SHP77 treated with DMSO at 0.1 percent for 48 hours (cell line): ENCODE measurements at places on chromosomes 4 and X.
A peak's percentile ranks its signal among the peaks of the same experiment; 100 is the strongest.

DNA sequence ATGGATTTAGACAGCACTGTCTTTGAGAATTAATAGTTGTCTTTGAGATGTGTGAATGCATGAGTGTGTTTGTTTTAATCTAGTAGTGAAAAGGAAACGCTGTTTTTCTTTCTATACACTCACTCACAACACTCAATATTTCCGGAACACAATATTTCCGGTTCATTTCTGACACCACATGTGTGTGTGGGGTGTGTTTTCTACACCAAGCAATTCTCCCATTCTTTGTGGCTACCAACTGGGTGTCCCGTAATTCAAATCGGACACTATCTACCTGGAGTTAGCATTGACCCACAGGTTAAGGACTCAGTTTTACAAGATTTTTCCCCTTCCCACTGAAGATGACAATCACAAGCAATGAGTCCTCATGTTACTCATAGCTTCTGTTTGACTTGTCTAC is 113.9 kb downstream of the SNCA start:
- no peak for DNase-seq

- DNase-seq = no peak
Observed at GRCh38 chr4:8105306-8106100, 53.1 kb downstream of the ABLIM2 start.

GRCh38 chr4:91108751-91109150 is 981.6 kb downstream of the CCSER1 start:
- DNase-seq = no peak

DNA sequence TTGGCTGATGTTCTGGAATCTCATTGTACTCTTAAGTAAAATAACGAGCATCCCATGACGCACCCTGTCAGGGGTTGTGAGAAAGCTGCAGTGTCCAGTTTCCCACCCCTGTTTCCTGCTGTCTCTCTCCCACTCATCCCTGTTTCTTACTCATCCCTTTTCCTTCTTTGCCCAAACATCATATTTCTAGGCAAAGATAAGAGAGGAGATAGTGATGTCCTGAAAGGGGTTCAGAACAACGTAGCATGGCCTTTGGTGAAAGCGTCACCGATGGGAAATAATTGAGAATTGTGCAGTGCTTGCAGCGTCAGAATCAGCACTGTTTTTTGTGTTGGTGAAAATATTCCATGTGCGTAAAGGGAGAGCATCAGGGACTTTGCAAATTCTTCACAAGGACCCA is 23.5 kb upstream of the TMEM165 start:
- DNase-seq = no peak

DNA sequence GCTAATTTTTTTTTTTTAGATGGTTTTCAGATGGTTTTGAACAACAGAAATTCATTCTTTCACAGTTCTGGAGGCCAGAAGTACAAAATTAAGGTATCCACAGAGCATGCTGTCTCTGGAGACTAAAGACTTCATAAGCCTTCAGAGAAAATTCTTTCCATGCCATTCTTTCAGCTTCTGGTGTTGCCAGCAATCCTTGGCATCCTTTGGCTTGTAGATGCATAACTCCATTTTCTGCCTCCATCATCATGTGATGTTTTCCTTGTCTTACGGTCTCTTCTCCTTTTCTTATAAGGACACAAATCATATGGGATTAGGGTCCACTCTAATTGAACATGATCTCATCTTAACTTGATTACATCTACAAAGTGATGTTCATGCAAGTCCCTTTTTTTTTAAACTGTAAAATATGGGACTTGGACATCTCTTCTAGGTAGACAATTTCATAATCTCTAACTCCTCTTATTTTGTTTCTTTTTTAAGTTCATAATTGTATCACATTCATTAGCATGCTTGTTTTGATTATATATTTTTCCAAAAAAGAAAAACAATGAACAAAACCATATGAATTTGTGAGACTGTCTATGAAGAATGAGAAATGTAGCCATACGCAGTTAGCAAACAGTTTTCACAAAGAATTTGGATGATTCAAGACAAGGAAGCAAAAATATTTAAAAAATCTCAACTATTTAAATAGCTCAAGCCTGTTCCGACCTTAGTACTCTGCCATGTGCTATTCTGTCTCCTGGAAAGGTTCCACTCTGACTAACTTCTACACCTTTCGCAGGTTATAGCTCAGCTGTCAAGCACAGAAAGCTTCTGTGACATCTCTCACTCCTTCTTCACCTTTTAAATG is 53.1 kb upstream of the GIMD1 start:
- DNase-seq = no peak

DNA sequence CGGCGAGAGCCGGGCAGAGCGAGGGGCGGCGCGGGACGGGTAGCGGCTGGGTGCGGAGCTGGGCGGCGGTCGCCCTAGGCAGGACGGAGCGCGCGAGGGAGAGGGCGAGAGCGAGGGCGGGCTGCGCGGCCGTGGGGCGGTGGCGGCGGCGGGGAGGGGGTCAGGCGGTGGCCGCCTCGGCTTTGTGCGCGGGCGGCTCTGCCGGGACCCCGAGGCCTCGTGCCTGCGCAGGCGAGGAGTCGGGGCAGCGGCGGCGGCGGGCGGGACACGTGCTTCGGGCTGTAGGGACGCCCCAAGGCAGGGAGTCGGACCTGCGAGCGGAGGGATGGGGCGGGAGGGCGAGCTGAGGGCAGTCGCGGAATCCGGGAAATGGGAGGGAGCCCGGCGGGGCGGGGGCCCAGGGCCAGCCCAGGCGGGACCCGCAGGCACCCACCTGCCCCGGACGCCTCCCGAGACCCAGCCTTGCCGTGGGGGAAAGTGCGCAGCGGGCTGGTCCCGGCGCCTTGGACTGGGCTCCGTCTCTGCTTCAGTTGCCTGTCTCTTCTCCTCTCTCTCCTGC is 465 bp downstream of the BMPR1B start:
- no peak for DNase-seq

- DNase-seq = no peak
Observed at GRCh38 chr4:106426069-106426468, 57.5 kb upstream of the GIMD1 start.

DNA sequence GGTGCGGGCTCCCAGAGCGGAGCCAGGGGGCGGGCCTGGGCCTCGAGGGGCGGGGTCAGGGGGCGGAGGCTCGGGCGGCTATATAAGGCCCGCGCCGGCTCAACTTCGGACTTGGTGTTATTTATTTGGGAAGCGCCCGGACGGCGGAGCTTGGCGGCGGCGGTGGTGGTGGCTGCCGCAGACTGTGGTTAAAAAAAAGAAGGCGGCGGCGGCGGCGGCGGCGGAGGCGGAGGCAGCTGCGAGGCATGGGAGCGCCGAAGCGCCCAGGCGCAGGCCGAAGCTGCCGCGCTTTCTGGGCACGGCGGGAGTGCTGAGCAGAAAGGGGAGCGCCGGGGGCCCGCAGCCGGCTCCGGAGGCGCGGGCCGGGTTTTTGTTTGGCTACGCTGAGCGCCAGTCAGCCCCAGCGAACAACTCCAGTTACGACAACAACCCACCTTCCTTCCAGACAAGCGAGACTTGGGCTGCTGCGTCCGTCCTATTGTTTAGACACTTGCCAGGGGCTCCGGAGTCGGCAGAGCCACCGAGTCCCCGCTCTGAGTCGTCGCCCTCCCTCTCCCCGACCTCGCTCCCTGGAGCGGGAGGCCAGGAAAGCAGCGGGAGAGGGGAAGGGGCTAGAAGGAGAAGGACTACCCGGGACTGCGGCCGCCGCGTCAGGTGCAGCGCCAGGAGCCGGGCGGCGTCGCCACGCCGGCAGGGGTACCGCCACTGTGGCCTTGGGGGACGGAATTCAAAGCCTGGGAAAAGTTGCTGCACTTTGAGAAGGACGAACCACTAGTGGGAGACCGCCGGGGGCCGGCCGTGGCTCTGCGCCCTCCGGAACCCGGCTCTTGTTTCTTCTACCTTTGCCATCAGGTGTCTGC is at the start of gene SLIT2:
Gene SLIT2 (plus strand): TSS at position 110 of the 860 bp plus-strand sequence. CDS start 1,911 bp downstream, outside the sequence.
- peak; percentile 22 for DNase-seq

DNA sequence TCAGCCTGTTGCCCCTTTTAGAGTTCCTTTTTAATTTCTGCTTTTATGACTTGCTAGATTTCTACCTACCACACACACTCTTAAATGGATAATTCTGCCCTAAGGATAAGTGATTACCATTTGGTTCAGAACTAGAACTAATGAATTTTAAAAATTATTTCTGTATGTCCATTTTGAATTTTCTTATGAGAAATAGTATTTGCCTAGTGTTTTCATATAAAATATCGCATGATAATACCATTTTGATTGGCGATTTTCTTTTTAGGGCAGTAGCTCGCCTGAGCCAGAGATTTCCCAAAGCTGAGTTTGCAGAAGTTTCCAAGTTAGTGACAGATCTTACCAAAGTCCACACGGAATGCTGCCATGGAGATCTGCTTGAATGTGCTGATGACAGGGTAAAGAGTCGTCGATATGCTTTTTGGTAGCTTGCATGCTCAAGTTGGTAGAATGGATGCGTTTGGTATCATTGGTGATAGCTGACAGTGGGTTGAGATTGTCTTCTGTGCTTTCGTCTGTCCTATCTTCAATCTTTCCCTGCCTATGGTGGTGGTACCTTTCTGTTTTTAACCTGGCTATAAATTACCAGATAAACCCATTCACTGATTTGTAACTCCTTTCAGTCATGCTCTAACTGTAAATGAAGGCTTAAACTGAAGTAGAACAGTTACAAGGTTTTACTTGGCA is 7.8 kb downstream of the ALB start:
- DNase-seq = no peak

- DNase-seq = no peak
Observed at GRCh38 chrX:2516623-2517022, 15.8 kb upstream of the DHRSX start.

DNA sequence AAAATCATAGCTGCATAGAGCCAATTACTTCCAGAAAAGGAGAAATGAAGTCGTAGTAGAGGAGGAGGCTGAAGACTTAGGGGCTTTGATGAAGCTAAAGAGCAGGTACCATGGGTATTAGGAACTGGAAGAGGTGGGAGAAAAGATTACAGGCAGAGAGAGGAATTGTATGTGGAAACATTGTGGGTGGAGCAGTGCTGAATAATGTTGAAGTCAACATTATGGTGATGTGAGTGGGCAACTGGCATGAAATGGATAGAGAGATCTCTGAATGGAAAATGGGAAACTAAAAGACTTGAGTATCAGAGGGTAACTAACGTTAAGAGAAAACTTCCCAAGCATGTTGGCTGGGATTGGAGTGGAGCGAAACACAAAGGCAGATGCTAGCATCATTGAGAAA is 92.5 kb downstream of the AREG start:
- DNase-seq = no peak

- DNase-seq = no peak
Observed at GRCh38 chr4:103156106-103156505, 42.0 kb downstream of the CENPE start.

DNA sequence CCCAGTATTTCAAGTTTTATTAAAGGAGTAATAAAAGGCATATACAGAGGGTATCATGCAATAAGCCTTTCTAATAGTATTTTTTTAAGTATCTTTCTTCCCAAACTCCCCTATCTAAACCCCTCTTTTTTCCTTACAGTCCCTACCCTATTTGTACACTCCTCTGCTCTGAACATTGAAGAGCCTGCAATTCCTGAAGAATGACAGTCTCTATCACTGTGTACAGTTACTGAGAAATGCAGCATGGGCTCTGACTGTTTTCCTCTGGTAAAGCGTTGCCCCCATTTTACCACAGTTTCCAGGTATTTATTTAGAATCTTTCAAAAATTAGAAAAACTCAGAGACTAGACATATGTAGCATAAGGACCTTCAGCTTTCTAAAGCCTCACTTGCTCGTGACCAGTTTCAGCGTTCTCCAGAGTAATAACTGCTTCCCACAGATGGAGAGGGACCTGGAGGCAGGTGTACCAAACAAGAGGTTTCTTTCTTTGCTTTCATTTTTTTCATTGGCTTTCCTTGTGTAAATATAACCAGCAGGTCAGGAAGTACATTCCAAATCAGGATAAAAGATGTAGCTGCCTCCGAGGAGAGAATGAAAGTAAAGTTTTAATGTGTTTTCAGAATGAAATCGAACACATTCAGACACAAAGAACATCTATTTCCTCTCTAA is 230.8 kb downstream of the CFAP299 start:
- no peak for DNase-seq

DNA sequence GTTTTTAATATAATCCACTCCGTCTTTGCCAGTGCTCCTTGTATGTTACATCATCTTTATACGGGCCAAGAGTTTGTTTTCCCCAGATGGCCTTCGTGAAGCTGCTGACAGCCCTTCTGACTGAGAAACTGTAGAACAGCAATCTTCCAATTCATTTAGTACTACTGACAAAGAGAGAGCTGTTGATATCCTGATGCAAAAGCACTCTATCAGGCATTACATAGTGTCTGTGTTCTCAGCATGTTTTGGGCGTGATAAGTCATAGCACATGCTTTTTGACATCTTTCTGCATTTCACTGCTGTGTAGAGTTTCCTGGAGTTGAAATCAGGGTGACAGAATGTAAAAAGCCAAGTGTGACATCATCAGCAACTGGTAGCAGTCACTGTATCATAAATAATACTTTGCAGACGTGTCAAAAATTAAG is 746.3 kb upstream of the FAM241A start:
- DNase-seq = no peak

DNA sequence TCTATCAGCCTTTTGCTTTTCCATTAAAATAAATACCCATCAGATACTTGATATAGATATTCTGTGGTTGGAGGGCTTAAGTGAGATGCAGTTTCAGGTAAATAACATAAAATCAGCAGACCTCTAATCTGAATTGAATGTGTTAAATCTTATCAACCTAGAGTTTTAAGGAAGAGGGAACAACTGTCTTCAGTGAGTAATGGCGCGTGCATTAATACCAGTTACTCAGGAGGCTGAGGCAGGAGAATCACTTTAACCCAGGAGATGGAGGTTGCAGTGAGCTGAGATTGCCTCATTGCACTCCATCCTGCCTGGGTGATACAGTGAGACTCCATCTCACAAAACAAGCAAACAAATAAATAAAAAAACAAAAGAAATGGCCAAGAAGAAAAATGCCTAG is 54.3 kb downstream of the FAT4 start:
- DNase-seq = no peak

DNA sequence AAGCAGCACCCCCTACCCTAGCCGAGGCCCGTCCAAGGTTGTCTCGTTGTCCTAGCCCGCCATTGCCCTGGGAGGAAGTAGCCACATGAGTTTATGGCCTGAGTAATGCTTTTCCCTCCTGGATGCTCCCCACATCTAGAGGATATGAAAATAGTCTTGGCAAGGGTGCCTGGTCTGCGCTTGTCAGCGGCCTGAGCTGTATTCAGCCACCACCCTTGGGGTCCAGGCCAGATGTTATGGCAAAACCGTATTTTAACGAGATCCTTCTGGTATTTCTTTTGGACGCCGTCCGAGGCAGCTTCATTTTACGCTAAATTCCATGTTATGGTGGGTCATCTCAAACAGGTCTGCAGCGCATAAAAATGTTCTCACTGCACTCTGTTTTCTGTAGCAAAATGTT is 89.3 kb downstream of the GPR143 start:
- no peak for DNase-seq

GRCh38 chrX:28189011-28189410 is 207.8 kb upstream of the DCAF8L1 start:
- DNase-seq = no peak

GRCh38 chrX:53440621-53441517 is 6.7 kb upstream of the HSD17B10 start:
- peak; percentile 52 for DNase-seq

GRCh38 chrX:108833993-108834392 is 97.6 kb upstream of the IRS4 start:
- DNase-seq = no peak
